Stimulated activated CD4-positive, alpha-beta T cell treated with anti-CD3 and anti-CD28 coated beads, Interleukin-12 subunit alpha, Interleukin-12 subunit beta, amount 100 ng/mL, for 24 hours (primary cell): ENCODE measurements at places on chromosomes 1 and 21.

DNA sequence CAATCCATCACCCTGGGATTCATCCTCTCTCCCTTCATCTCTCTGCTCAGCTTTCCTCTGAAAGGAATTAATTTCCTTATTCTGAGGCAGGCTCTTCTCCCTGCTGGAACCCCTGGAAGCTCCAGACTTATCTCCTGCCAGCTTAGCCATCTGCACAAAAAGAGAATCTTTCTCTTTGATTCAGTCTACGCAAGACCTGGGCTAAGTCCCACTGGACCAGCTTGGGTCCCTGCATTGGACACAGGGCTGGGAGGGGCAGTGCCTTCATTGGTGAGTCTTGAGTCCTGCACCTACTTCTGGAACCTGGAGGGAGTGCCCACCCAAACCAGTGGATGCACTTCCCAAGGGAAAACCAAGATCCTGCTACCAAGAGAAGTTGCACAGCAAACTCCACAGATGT is 271.7 kb upstream of the CSF3R start:
- no peak for DNase-seq

DNA sequence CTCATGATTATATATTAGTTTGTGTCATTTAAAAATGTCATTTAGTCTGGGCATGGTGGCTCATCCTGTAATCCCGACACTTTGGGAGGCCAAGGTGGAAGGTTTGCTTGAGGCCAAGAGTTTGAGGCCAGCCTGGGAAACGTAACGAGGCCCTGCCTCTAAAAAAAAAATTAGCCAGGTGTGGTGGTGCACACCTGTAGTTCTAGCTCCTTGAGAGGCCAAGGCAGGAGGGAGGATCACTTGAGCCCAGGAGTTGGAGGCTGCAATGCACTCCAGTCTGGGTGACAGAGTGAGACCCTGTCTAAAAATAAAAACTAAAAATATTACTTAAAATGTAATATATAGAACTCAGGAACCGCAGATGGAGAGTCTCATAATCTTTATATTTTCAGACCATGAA is 34.6 kb downstream of the RUNX3 start:
- DNase-seq: no peak

- no peak for DNase-seq
Measured at GRCh38 chr1:89259283-89259971, 13.2 kb downstream of the GBP5 start.

- DNase-seq: no peak
Measured at GRCh38 chr1:218312509-218312908, 27.4 kb downstream of the RRP15 start.

DNA sequence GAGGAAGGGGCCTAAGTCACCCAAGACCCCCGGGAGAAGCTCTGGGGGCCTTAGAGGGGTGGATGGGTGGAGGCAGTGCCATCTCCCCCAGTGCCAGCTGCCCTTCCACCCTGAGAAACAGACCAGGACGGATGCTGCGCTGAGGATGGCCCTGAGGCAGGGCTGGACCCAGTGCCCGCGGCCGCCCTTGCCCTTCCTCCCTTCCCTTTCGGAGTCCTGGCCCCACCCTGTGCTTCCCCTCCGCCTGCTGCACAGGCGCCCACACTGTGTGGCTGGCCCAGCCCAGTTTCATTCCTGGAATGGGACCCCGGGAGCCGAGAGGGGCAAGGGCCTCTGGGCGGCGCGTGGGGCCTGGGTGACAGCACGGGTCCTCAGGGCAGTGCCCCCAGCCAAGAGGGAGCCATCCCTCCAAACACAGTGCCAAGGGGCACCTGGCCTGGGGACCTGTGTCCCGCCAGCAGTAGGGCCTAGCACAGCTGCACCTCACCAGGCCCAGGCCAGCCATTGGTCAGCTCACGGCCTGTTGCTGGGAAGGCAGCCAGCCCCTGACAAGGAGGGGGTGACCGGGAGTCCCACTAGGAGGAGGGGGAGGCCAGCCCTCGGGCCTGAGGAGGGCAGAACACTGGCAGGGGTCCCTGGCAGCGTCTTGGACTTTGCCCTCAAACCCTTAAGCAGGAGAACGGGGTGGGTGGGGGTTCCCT is 13.4 kb upstream of the SKI start:
- no peak for DNase-seq

DNA sequence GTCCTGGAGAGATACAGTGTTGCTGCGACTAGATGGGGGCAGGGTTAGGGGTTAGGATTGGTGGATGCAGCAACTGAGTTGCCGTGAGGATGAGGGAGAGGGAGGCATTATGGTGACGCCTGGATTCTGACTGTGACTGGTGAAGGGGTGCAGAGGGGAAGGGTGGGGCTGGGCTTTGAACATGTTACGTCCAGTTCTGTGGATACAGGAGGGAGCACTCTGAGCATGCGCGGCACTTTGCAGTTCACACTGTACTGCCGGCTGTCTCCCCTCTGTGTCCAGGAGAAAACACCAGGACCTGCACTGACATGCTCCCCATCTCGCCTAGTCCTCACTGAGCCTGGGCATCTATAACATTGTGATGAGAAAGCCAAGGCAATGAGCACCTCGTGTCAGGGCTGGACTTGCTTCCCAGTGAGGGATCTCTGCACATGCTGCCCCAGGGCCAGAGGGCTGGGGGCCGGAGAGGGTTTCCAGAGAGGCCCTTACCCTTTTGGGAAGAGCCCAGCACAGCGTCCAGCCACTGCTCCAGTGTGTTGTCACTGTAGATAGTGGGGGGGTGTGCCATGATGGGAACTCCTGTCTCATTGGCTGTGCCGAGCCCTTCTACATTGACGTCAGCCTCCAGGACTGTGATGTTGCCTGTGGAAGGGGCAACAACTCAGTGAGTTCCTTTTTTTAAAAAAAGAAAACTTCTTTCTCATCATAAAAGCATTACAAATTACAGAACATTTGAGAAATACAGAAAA is 7.6 kb downstream of the FAM151A start:
- no peak for DNase-seq

- DNase-seq: no peak
Measured at GRCh38 chr1:241860922-241861321, 12.9 kb downstream of the EXO1 start.

DNA sequence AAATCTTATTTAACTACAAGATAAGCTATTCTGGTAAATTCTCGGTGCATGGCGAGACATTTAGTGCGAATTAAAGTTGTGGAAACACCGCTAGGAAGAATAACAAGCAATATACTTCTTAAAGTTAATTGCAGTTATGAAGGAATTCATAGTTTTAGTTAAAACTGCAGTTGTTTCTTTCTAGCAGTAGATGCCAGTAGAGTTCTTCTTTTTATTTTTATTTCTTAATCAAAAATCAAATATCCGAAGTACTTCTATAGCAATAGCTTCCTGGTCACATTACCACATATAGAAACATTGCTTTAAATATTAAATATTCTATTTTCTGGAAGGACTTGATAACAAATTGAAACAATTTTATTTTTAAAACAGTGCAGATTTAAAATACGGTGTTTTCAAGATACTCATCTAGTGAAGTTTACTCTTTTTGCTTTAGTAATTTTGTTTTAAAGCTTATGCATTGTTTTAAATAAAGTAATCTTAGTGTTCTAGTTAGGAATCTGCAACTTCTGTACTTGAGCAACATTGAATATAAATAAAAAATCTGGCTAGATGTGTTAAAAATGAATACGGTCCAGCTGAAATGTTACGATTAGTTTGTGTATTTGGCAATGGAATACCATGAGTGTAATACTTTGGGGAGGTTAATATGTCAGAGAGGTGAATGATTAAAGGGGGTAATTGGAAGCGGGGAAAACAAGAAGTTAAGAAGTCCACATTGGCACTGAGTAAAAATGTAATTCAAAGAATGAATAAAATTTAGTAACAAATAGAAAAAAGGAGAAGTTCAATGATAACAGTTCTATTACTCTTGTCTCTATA is 2.7 kb upstream of the PRKACB start:
- no peak for DNase-seq

GRCh38 chr21:25396135-25396711 is 211.1 kb downstream of the MRPL39 start:
- DNase-seq: peak; percentile 73

- DNase-seq: no peak
Measured at GRCh38 chr1:109251277-109252166, 2.2 kb downstream of the CELSR2 start.

DNA sequence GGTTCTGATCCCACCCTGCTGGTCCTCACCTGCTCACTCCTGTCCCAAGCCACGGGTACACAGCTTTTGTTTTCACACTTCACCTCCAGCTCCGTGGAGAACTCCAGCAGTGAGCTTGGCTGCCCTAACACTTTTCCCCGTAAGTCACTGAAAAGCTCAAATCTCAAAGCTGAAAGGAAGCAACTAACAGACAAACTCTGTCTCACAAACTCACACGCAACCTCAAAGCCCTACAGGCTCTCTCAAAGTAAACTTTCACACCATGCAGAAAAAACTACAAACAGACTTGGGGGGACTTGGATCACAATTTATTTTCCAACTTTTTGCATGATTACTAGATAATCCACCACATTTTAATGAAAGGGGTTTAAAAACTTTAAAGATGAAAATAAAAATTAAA is 88.3 kb downstream of the AK5 start:
- DNase-seq: no peak

DNA sequence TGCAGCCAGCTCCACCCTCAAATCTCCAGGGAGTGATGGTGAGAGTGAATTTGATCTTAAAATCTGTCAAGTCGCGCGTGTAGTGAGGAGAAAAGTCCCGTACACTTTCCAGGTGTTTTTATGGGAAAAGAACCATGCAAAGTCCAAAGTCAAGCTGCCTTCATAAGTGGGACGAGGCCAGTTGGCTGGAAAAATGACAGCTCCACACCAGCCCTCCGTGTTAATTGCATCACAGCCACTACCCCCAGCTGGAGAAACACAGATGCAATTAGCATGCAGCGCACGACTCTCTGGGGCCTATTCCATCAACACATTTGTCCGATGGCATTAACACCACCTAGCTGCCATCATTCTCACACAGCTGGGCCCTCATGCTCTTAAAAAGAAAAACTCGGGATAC is 68.4 kb downstream of the KLHDC7A start:
- no peak for DNase-seq

GRCh38 chr1:207603777-207604176 is 41.2 kb upstream of the CR1L start:
- no peak for DNase-seq

- DNase-seq: no peak
Measured at GRCh38 chr1:33872683-33873082, 8.8 kb downstream of the HMGB4 start.

DNA sequence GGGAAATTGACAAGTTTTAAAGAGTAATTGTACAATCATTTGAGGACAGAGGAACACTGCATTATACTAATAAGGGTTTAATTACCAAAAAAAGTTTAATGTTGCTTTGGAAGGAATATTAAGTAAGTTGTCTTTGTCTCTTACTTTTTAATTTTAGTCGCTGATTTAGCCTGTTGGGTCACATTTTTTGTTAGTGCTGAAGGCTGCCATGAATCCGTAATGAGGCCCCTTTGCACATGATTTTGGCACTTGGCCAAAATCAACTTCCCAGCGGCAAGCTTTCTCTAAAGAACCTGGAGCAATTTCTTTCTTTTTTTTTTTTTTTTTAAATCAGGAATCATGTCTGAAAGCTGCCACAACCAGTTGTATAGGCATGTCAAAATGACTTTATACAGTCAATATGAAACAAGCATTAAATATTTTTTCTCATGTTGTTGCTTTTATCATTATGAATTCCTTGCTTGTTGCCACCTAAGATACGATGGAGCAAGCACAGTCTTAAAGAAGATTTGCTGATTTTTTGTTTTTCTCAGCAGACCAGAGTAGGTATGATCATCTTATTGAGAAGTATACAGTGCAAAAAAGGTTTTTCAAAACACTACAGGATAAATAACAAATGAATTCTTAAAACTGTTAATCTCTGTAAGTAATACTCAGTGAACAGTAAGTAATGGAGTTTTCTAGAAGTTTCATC is 690.4 kb downstream of the USP25 start:
- DNase-seq: no peak

DNA sequence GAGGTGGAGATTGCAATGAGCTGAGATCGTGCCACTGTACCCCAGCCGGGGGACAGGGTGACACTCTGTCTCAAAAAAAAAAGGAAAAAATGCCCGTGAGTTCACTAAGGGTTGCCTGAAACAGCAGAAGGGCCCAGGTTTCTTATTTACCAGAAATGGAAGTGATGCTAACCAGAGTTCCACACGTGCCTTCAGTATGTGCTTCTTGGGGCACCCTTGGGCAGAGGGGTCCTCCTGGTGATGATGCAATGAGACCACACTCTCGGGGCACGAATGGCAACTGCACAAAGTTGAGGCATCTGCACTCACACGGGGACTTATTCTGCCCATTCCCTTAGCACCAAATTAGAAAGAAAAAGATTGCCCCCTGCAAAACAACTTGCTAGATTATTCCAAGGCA is 29.2 kb downstream of the OLIG1 start:
- DNase-seq: no peak

DNA sequence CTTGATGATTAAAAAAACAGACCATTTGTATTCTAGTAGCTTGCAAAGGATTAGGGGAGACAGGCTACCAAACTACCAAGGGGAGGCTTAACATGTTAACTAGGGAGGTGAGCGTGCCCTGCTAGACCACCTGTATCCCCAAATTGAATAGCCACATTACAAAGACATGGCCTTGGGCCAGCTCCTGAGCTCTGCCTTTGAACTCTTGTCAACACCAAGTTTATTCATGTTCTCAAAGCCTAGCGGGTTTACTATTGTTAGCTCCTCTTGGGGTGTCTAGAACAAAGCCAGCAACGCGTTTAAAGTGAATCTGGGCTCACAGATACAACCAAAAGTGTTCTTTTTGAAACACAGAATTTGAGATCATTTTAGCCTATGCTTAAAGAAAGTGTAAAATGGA is 36.3 kb downstream of the SMYD2 start:
- no peak for DNase-seq

GRCh38 chr1:95852483-95853070 is 618.6 kb downstream of the RWDD3 start:
- DNase-seq: no peak

- DNase-seq: no peak
Measured at GRCh38 chr1:41714638-41715389, 203.9 kb downstream of the HIVEP3 start.

DNA sequence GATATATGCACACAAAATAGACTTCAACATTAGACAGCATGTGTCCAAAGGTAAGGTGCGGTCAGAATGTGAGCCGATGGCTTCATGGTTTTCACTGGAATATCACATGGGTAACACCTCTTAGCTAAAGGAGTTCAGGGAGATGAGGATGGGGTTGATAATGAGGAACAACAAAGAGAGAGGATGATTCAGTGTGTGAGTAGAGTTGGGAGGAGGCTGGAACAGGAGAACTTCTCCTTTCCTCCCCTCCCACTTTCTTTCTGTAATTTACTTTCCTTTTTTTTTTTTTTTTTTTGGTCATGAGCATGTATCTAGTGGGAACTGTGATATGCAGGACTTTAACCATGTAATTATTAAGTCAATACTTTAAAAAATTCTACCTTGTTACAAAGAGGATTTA is 99.4 kb downstream of the FASLG start:
- DNase-seq: no peak

- DNase-seq: no peak
Measured at GRCh38 chr1:218079347-218079746, 205.7 kb upstream of the RRP15 start.

DNA sequence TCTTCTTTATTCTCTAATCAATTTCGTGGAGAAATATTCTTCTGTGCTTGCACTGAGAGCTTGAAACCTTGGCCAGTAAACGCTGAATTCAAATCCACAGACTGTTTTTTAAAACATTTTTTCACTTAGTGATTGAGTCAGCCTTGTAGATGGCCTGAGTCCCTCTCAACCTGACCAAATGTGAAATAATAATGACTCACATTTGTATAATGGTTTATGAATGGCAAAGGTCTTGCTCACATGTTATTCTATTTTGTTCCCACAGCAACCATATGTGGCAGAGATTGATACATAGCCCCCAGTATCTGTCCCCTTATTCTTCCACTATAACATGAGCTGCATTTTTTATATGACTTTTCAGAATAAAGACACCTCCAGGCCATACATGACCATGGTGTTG is 47.8 kb upstream of the CCDC190 start:
- no peak for DNase-seq
